Effector memory CD8-positive, alpha-beta T cell (primary cell): ENCODE measurements at places on chromosomes 5 and 9.

GRCh38 chr5:131627207-131627865 is 7.7 kb downstream of the RAPGEF6 start:
- no peak for DNase-seq

- DNase-seq = no peak
These were observed 17.4 kb downstream of the RXRA start for GRCh38 chr9:134343637-134344036.

DNA sequence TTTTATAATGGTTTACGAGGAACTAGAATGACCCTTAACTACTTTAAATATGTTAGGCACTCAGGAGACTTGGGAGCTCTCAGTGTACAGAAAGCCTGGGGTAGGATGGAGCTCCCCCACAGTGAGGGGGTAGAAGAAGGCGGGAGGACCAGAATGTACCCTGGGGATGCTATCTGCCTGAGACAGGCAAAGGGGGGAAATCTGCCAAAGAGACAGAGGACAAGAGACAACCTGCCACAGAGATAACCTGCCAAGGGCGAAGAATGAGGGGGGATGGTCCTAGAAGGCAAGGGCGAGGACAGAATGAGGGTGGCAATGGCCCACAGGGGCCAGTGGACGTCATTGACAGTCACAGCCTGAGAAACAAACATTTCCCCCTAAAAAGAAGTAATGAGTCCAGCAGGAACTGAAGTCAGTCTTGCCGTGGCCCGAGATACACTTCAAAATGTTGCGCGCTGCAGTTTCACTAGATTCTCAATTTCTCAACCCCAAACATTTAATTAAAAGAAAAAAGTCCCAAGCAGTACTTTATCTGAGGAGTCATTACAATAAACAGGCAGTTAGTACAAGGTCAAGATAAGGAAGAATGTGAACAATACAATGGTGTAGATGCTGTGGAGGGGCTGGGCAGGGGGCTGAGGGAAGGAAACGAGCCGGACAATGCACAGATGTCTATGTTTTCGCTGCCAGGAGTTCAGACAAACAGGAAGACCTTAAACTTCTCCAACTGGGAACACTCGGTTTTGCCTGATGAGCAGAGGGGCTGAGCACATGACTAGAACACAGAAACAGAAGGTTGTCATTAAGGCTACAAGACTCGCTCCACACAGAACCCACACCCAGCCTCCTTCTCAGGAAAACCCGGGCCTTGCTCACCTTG is 125.0 kb downstream of the LHFPL2 start:
- no peak for DNase-seq

GRCh38 chr9:135965124-135965756 is 4.1 kb upstream of the UBAC1 start:
- no peak for DNase-seq

DNA sequence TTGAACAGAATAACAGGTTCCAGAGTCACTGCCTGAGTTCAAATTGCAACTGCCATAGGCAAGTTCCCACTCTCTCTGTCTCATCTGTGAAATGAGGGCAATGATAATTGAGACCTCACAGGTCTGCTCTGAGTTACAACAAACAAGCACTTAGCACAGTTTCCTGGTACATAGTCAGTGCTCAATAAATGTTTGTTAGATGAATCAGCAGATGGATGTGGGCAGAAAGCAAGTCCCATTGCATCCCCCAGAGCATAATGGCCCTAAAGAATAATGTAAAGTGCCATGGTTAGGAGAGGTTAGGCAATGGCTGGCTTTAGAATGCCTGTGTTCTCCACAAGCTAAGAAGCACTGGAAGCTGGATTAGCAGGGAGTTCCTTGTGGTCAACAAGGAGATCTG is 136.5 kb upstream of the LARP1 start:
- DNase-seq = no peak

DNA sequence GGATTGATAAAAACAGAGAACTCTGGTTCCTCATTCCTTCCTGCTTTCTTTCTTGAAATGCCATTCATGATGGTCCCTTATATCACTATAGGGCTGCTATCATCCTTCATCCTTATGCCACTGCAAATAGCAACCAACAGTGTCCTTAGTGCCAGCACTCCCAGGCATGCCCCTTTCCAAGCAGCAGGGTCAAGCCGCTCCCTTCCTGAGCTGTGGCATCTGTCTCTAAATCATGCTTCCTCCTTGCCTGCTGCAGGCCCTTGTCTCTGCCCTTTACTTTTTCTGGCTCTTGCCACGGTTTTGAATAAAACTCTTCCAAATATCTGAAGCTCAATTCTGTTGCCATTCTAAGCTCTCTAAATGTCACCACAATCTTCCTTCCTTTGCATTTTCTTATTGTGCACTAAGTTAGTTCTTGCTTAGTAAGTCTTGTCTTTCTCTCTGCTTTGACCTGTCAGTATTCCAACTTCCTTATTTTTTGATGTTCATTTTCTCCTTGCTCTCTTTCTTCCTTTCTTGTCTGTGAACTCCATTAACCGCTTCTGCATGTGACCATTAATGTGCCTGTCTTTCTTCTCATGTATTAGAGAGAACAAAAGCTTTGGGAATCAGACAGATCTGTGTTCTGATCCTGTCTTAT is 19.9 kb downstream of the TLR4 start:
- DNase-seq = no peak

DNA sequence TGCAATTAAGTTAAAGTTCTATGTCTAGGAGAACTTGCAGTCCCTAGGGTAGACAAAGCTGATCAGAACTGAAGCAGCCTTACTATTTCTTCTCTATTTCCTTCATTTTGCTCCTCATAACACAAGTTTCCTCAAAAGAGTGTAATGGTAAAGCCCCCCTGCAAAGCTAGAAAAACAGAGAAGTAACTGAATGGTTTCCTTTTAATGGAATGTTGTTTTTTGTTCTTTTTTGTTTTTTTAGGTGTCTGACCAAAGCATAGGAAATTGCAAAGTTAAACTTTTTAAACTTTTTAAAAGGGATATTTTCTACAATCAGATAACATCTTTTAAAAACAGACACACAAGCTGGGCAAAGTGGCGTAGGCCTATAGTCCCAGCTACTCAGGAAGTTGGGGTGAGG is 145.7 kb downstream of the TLE1 start:
- DNase-seq = no peak

DNA sequence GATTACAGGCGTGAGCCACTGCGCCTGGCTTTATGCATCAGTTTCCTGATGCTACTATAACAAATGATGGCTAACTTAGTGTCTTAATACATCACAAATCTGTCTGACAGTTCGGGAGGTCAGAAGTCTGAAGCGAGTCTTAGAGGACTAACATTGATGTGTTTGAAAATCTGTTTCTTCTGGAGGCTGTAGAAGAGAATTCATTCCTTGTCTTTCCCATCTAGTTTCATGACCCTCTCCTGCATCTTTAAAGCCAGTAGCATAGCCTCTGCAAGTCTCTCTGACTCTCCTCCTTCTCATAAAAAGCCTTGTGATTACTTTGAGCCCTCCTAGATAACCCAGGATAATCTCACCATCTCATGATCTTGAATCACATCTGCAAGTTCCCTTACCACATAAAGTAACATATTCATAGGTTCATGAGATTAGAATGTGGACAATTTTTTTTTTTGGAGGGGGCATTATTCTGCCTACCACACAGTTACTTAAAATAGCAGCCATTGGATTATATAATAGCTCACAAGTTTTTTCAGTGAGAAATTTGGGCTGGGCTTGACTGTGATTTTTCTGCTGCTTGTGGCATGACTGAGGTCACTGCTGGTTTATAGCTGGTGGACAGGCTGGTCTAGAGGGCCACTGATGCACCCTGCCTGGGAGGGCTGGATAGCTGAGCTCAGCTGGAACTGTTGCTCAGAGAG is 134.8 kb downstream of the FBXL7 start:
- DNase-seq = no peak

- DNase-seq = no peak
These were observed 235.6 kb upstream of the C9orf72 start for GRCh38 chr9:27808864-27809263.

- DNase-seq = no peak
These were observed 189.3 kb upstream of the EFNA5 start for GRCh38 chr5:107860044-107860443.

GRCh38 chr9:124800306-124801259 is 23.6 kb downstream of the OLFML2A start:
- DNase-seq = no peak

DNA sequence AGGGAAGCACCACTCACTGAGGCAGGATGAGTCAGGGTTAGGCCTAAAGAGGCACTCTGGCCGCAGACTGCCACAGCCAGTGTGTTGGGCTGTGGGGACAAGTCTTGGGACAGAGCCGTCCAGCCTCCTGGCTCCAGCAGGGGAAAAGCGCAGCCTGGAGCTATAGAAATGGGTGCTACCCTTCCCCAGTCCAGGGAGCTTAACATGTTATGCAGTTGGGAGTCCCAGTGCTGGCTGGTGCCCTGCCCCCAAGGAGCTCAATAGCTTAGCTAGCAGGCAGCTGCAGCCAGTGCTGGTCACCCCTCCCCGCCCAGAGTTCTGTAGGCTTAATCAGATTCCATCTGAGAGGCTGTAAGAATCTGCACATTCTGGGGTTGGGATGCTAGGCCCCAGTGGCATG is 399.6 kb upstream of the TUSC1 start:
- DNase-seq = no peak

- no peak for DNase-seq
These were observed 140.8 kb upstream of the ZNF608 start for GRCh38 chr5:124887223-124887622.

DNA sequence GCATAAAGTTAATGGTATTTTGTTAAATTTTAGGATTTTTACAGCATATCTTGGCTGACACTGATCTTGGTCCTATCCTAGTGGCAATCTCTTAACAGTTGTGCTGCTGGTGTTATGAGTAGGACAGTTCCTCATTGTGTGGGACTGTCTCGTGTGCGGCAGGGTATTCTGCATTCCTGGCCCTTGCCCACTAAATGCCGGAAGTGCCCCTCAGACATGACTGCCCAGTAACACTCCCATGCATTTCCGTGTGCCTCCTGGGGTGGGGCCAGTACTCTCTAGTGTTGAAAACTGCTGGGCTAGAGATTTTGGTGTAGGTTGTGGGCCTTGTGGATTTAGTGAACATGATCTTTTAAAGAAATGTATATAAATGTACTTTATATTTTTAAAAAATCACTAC is 227.1 kb upstream of the DMRT1 start:
- no peak for DNase-seq

DNA sequence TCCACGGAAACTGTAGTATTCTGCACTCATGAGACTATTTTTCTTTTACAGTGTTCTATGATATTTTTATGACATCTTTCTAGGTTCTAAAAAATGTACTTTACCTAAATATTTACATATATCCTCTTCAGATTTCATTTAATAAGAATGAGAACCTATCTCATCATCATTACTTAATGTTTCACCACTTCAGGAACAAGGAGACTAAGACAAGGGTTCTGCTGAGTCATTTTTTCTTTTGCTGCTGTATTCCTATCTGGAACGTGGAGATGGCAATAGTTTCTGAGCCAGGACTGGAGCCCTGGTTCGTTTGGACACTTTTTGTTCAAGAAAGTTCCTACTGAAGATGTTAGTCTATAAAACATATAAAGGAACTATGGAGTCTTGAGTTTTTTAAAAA is 258.2 kb upstream of the MAP3K1 start:
- no peak for DNase-seq

GRCh38 chr5:107812570-107813141 is 141.9 kb upstream of the EFNA5 start:
- no peak for DNase-seq

DNA sequence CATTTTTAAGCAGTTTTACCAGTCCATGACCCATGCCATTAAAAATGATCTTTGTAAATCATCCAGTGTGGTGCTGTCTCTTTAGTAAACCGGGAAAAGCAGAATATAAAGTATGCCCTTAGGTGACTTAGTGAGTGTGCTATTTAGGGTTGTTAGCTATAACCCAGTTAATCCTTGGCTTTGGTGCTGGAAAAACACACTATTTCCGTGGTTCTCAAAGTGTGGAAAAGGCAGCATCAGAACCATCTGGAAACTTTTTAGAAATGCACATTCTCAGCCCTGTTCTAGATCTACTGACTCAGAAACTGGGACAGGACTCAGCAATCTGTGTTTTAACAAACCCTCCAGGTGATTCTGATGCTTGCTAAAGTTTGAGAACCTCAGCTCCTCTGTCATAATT is 123.6 kb upstream of the ZNF608 start:
- no peak for DNase-seq

GRCh38 chr9:110922145-110922544 is 116.1 kb downstream of the LPAR1 start:
- no peak for DNase-seq

DNA sequence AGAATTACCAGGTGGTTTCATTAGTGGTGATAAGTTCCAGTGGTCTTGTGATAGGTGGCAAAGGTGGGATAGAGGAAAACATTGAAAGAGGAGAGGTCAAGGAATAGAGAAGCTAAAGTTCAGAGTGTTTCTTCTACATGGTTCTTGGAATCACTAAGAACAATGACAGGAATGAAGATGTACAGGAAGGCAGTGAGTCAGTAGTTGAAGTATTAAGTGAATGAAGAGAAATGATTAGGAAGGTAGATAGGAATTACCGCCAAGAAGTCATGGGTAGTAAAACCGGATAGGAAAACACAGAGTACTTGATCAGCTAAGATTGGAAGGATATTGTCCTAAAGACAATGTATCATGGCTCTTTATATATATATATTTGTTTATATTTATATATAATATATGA is 37.9 kb upstream of the RASA1 start:
- no peak for DNase-seq

DNA sequence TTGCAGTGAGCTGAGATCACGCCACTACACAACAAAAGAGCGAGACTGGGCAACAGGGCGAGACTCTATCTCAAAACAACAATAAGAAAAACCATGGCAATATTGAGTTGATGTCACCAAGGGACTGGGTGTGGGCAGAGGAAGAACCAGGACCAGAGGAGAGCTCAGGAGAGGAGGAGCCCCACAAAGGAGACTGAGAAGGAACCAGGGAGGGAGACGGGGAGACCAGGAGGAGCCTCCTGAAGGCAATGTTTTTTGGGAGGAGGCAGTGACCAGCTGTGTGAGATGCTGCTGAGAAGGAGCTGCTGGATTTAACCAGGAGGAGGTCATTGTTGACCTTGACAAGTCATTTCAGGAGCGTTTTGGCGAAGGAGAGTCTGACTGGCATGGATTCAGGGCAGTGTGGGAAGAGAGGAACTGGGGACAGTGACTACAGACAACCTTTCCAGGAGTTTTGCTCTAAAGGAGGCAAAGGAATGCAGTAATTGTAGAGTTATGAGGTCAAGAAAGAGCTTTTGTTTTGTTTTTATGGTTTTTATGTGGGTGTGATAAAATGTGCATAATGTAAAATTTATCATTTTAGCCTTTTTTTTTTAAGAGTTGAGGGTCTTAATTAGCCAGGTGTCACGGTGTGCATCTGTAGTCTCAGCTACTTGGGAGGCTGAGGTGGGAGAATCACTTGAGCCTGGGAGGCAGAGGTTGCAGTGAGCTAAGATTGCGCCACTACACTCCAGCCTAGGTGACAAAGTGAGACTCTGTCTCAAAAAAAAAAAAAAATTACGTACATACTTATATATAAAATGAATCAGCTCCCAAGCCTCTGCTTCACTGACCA is 17.9 kb downstream of the TRUB2 start:
- DNase-seq = no peak

GRCh38 chr9:79259858-79260257 is 311.9 kb upstream of the TLE4 start:
- no peak for DNase-seq
